Astrocyte of the spinal cord (primary cell): ENCODE measurements at places on chromosomes 1 and 21.

- no peak for DNase-seq
These were observed 96.2 kb downstream of the LAMC2 start for GRCh38 chr1:183282101-183282855.

DNA sequence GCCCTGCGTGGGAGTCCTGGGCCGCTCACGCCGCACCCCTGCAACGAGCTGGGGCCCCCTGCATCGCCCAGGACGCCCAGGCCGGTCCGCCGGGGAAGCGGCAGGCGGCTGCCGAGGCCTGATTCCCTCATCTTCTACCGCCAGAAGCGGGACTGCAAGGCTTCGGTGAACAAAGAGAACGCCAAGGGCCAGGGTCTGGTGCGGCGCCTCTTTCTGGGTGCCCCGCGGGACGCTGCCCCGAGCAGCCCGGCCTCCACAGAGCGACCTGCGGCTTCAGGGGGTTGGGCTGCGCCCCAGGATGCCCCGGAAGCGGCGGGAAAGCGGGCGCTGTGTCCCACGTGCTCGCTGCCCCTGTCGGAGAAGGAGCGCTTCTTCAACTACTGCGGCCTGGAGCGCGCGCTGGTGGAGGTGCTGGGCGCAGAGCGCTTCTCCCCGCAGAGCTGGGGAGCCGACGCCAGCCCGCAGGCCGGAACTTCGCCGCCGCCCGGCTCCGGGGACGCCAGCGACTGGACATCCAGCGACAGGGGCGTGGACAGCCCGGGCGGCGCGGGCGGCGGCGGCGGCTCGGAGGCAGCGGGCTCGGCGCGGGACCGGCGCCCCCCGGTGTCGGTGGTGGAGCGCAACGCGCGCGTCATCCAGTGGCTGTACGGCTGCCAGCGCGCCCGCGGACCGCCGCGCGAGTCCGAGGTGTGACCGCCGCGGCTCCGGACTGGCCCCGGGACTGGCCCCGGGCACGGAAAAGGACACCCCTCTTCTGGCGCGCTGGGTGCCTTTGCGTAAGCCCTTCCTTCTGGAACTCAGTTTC, 2.7 kb downstream of the FAM110D start:
- DNase-seq: peak; percentile 33

- no peak for DNase-seq
These were observed 30.4 kb downstream of the RGS8 start for GRCh38 chr1:182653986-182654385.

GRCh38 chr1:222880587-222880986, 65.7 kb downstream of the DISP1 start:
- DNase-seq: peak; percentile 76

GRCh38 chr1:17369466-17369865, 2.5 kb upstream of the PADI6 start:
- DNase-seq: peak; percentile 23

GRCh38 chr21:31133243-31133830, 95.1 kb upstream of the KRTAP19-8 start:
- no peak for DNase-seq

DNA sequence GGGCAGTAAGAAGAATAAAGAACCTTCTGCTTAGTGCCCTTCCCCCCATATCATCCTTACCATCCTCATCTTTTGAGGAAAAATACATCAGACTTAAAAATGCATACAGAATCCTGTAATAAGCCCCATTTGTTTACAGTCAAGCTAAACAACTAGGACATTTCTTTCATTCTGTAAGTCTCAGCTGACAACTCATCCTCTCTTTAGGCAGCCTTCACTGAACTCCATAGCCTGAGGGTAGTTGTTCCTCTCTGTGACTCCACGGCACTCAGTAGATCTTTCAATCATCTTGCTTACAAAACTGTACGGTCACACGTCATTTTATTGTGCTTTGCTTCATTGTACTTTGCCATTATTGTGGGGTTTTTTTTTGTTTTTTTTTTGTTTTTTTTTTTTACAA, 82.5 kb downstream of the NRIP1 start:
- no peak for DNase-seq
